ENCODE measurements at places on chromosomes 7 and 10.

GRCh38 chr10:71179382-71179781, 33.0 kb upstream of the UNC5B start:
- DNase-seq: no peak

GRCh38 chr7:36312064-36312914, 77.4 kb upstream of the ANLN start:
- DNase-seq: no peak

DNA sequence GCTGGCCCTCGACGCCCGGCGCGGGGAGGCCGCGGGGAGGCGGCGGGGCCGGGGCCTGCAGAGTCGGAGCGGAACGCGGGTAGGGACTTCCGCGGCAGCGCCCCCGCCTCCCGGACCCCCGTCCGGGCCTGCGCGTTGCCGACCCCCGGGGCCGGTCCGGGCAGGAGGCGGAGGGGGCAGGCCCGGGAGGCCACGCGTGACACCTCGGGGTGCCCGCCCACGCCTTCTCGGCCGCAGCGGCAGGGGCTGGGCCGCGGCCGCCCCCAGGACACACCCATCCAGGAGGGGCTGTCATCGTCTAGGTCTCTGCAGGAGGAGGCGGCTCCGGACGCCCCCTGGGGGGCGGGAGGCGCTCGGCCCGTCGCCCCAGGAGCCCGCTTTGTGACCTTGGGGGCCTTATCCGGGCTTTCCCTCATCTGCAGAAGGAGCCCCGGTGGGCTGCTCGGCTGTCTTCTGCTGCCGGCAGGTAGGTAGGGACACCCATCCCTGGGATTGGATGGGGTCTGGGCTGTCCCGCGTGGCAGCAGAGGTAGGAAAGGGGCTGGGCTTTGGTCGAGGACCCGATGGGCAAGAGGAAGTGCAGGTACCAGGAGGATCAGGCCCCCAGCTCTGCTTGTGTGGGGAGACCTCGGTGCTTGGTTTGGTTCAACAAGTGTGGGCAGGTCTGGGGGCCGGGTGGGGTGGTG, 569 bp downstream of the ZNF316 start:
- DNase-seq: peak; percentile 94

DNA sequence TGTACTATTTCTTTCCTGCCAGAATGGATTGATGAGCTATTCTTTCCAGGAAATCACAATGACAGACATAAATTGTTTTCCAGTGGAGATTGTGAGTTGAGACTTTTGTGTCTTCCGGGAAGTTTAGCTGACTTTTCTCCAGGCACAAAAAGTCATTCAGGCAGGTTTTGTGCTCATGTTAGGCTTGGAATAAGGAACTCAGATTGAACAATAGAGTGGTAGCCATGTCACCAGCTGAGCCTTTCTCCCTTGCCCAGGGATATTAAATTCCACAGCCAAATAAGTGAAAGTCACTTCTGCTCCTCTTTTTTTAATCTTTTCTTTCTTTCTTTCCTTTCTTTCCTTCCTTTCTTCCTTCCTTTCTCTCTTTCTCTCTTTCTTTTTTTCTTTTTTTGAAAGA, 559.6 kb downstream of the GALNT17 start:
- no peak for DNase-seq

GRCh38 chr10:80442879-80443278, 11.2 kb upstream of the TSPAN14 start:
- DNase-seq: no peak

GRCh38 chr10:55374917-55375316, 573.9 kb upstream of the PCDH15 start:
- no peak for DNase-seq

- DNase-seq: no peak
Observed at GRCh38 chr10:112784022-112784461, 166.0 kb upstream of the TCF7L2 start.

DNA sequence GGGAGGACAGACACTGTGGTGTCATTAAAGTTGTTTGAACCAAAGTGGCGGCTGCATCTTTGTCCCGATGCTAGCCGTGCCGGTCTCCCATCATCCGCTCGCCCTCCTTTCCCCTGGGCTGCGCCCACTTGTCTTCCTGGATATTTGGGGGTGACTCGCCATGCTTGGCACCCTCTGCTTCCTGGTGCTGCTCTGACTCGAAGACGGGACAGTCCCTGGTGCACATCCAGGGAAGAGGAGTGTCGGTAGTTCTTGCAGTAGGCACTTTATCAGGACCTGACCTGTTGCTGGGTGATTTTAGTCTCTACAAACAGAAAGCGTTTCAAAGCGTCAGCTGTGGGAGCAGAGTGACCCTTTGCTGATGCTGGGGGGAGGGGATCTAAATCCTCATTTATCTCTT, 68.3 kb upstream of the DNAJB6 start:
- DNase-seq: no peak

DNA sequence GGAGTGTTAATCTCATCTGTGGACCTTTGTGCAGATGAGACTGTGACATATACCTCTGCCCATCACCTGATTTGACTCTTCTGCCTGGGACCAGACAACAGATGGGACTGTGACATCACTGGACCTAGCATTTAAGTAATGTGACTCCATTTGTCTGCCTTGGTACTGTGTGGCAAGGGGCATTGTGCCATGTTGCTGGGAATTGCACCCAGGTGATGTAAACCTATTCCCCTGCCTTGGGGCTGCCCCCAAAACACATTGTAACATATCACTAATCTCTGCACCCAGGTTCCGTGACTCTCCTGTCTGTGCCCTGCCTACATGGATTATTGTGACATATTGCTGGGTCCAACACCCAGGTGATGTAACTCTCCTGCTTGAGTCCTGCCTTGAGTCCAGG, 40.4 kb upstream of the ZNF680 start:
- no peak for DNase-seq

DNA sequence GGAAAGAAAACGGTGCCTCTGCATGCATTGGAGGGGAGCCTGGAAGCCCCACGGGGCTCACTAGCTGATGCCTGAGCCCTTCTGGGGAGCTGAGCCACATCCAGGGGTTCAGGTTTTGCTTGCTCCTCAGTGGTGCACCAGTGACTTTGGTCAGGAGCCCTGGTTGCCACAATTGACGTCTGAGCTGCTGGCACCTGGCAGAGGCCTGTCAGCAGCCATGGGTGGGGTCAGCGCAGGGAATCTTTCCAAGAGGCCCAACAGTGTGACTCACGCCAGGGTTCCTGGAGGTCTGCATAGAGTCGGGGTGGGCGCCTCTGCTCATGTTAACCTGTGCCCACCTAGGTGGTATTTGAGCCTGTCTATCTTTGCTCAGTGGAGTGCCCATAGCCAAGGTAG, 138.7 kb downstream of the NEURL1 start:
- no peak for DNase-seq

DNA sequence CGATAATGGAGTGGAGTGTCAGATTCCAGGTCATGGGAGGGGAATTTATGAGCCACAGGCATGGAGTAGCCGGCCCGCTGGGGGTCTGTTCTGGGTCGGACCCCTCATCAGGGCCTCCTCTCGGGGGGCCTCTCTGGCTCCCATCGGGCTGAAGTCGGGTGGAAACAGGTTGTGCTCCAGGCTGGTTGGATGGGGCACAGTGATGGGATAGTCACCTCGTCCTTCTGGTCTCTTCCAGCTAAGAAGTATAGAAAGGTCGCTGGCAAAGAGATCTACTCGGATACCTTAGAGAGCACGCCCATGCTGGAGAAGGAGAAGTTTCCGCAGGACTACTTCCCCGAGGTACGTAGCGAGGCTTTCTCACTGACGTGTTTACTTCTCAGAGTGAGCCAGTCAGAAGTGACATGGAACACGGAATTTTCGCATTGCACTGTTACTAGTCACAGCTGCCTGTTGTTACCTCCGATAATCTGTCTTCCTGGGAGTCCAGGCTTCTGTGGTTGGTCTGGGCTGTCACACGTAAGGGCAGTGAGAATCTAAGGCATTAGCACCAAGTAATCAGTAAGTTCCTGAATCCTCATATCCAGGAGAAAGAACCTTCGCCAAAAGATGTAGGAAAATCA, 88.3 kb downstream of the NKX6-2 start:
- DNase-seq: no peak

- no peak for DNase-seq
Observed at GRCh38 chr10:12852687-12853086, 148.8 kb downstream of the CCDC3 start.

All from H54 (cell line).